ENCODE measurements at places on chromosomes 6 and 20. TPM values are rescaled to one million over a fixed set of nuclear protein-coding genes. Genes with fewer than 3 reads are reported as not detected.

The ADTRP gene
- total RNA-seq = 0.67 TPM

The LTA gene
- under 0.01 TPM for total RNA-seq

The ZSWIM1 gene
- total RNA-seq = 13.8 TPM

The NKAPL gene
- total RNA-seq = 1.1 TPM

The CTCFL gene
- under 0.01 TPM for total RNA-seq

The SEMG1 gene
- total RNA-seq = not detected

The SCUBE3 gene
- total RNA-seq = under 0.01 TPM

The ZBTB12 gene
- total RNA-seq = 1.8 TPM

The CLPSL2 gene
- not detected for total RNA-seq

The PGC gene
- total RNA-seq = not detected

The PPP2R5D gene
- 65.6 TPM for total RNA-seq

The PI3 gene
- not detected for total RNA-seq

The TOP1 gene
- 26.4 TPM for total RNA-seq

The ZFP57 gene
- total RNA-seq = not detected

The NKX2-4 gene
- not detected for total RNA-seq

The TRIM10 gene
- not detected for total RNA-seq

The PXDC1 gene
- 56.6 TPM for total RNA-seq

Data from melanocyte of skin (primary cell).